ENCODE measurements at places on chromosomes 11 and 22.

GRCh38 chr22:36334821-36335603 lies 52.8 kb downstream of the MYH9 start:
- DNase-seq: peak; percentile 88

DNA sequence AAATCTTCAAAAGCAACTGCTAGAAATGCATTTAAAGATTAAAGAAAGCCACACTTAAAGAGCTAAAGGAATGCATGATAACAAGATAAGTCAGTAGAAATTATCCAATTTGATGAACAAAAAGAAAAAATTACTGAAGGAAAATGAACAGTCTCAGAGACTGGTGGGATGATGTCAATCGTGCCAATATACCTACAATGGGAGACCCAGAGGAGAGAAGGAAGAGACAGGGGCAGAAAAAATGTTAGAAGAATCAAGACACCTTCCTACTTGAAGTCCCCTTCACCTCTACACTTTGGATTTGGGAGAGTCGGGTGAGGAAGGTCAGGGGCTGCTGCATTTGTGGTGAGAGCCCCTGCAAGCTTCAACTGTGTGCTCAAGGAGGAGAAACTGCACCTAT lies 216.3 kb downstream of the BUD13 start:
- no peak for DNase-seq

GRCh38 chr22:29478326-29479276 lies 1.4 kb upstream of the NEFH start:
- no peak for DNase-seq

DNA sequence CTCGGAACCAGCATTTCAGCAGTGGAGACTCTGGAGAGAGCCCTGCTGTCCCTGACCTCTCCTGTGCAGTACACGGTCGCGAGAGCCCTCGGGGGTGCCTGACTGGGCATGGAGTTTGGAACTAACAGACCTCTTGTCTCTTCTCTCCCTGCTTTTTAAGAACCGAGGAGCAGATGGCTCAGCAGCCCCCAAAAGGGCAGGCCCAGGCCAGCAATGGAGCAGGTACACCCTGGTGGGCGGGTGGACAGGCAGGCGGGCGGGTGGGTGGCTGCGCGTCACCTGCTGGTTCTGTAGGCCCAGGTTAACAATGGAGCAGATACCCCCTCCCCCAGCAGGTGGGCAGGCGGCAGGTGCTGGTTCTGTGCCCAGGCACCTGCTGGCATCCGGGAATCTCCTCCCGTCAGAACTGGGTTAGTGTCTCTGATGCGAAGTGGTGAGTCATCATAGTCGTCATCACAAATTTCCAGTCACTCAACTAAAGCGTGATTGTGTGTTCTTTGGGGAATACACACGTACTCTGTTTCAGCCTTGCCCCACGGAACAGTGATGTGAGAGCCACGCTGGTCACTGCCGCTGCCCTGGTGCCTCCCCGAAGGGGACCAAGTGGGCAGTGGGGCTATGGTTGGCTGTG lies 41.1 kb downstream of the GRAMD4 start:
- no peak for DNase-seq

DNA sequence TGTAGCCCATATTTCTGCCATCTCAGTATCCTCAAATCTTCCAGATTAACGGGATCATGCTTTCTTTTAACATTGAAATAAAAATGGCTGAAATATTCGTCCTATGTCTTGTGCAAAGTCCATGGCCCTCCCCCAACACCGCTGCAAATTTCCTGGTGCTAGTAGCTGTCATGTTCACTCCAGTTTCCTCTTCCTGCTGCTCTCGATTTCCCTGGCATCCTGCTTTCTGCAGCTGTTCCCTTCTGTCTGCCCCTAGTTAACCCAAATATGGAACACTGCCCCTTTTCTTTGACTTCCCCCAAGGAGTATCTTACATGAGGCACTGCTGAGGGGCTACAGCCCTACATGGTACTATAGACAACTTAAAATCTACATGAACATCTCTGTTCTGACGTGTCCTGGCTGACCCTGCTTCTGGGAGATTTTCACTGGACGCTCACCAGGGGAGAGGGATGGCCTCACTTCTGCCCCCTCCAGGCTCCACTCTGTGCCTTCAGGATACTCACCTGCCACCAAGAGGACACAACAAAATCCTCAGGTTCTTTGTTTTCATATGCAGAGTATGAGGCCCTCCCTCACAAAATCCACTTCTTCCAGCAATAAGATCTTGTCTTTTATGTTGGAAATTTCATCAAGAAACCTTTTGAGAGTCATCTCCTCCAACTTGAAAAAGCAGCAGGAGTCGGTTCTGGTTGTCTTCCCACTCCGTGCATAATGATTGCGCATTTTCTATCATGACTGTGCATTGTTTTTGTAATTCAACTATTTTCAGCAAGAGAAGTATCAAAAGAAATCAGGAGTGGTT lies 29.5 kb upstream of the SCUBE2 start:
- no peak for DNase-seq

- DNase-seq: no peak
Observed at GRCh38 chr11:6360183-6360582, 30.1 kb upstream of the SMPD1 start.

- DNase-seq: no peak
Observed at GRCh38 chr11:132452616-132453015, 1079.7 kb downstream of the OPCML start.

GRCh38 chr11:17720796-17721171 lies 1.4 kb downstream of the MYOD1 start:
- DNase-seq: no peak

DNA sequence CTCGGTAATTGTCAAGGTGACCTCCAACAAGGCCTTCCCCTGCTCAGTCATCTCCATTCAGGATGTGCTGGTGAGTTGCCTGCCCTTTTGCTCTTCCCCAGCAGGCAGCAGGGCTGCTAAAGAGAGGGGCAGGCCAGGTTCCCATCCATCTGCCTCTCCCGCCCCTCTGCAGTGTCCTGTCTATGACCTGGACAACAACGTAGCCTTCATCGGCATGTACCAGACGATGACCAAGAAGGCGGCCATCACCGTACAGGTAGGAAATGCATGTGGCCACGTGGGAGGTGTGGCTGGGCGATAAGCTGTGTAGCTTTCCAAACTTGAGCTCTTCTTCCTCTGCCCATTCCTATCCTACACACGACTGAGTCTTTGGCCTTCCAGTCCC lies 4.0 kb downstream of the SIDT2 start:
- DNase-seq: no peak

DNA sequence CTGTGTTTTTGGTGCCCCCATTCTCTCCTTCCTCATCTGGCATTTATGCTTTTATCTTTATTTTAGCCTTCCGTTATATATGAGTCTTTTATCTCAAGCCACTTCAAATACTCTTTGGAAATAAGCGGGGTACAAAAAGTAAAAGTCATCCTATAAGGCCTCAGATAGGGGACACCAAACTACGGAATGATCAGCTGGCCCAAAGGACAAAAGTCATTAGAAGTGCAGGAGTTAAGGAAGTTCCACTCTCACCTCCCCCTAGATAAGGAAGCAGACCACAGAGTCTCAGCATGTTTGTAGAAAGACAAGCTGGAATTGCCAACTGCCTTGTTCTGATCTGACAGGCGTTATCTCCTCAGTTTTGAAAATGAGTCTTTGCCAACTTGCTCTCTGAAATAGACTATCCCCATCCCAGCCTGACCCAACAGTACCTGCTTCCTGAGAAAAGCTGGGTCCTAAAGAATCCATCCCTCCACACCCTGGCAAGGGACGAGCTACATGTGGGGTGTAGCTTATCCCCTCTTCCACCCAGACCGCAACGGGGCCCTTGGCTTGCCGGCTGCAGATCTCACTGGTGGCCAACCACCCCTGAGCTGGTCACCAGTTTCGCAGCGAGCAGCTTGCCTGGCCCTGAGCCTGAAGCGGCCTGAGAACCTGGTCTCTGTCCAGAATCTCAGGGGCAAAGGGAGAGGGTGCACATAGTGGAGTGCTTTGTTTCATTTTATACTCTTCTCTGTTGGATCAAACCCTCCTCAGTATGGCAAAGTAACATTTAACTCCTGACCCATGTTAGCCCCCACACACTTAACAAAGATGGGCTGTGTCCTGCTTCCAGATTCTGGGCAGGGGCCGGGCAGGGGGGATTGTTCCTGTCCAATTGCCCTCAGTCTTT lies 13.8 kb downstream of the FADS2 start:
- no peak for DNase-seq

- no peak for DNase-seq
Observed at GRCh38 chr22:33648478-33648877, 271.8 kb downstream of the LARGE1 start.

GRCh38 chr11:87322568-87322967 lies 284.8 kb downstream of the TMEM135 start:
- DNase-seq: no peak

DNA sequence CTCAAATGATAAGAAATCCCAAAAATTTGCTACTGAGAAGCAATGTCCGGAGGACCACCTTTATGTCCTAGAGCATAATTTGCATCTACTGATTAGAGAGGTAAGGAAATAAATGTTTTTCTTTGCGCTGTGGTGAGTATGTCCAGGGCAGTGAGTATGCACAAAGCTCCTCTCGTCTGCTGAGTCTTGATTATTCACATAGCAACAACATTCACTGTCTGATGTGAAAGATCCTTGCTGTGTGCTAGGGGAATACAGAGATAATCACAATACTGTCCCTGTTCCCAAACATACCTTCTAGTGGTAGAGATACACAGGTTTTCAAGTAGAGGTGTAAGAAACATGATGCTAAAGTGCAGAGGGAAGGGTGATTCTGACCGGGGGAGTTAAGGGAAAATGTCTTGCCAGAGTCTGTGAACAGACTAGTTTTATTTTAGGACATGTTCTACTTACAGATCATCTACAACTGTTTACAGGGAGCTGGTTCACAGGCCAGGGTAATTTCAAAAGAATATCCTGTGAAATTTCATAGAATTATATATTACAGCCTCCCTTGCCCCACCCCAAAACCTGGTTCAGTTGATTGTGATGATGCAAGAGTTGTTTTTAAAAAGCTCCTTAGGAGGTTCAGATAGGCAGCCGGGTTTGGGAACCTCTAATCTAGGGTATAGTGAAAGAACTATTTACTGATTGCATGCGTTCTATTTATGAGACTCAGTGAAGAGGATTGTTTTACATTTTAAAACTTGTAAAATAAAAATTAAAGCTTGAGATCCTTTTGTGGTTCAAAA lies 12.6 kb downstream of the MED17 start:
- DNase-seq: no peak

Measured in pancreas (tissue), 10 donors.